ENCODE measurements at places on chromosomes 7 and 10.

DNA sequence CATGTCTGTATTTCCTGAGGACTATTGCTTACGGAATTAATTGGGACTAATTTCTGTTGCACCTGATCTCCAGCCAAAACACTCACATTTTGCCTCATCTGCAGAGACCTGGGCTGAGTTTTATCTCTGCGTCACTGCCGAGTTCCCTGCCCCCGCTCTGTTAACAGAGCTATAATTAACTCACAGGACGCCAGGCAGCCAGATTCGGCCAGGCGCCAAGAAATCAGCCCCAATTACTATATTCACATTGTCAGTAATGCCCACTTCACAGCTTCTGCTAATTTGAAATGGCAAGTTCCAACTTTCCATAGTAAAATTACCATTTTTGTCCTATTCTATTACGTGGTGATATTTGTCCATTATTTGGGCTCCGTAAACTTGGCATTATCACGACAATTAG, 130.5 kb downstream of the CUX1 start:
- peak; percentile 26 for DNase-seq

GRCh38 chr10:128657548-128657947, 531.3 kb upstream of the MKI67 start:
- DNase-seq = no peak

- DNase-seq = no peak
These were observed 12.0 kb downstream of the SCD start for GRCh38 chr10:100359030-100359432.

- DNase-seq = peak; percentile 12
These were observed 498 bp upstream of the ST7 start for GRCh38 chr7:116952635-116953371.

DNA sequence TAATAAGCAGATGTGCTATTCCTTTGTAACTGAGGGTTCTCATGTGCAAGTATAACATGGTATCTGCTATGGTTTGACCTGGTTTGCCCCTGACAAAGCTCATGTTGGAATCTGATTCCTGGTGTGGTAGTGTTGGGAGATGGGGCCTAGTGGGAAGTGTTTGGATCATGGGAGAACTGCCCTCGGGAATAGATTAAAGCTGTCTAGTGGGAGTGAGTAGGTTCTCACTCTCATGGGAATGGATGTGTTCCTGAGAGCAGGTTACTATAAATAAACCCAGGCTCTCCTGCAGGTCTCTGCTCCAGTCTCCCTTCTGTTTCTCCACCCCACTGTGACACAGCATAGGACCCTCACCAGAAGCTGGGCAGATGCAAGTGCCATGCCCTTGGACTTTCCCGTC, 97.7 kb downstream of the ATE1 start:
- DNase-seq = no peak

DNA sequence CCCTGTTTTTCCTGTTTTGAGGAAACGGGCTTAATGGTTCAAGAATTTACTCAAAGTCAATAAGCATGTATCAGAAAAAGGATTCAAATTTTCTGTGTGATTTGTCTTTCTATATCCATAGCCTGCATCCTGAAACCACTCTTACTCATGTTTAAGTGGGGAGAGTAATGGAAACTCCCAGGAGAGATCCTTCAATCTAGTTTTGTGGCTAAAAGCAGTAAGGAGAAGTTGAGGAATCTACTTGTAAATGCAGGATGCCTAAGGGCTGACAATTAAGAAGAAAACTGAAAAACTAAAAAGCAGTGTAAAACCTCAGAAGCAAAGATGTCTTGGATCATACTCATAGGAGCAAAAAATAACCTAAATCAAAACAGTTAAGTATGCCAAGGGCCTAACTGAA, 68.1 kb upstream of the GRID1 start:
- no peak for DNase-seq

- DNase-seq = no peak
These were observed 179.6 kb upstream of the TCERG1L start for GRCh38 chr10:131490991-131491594.

DNA sequence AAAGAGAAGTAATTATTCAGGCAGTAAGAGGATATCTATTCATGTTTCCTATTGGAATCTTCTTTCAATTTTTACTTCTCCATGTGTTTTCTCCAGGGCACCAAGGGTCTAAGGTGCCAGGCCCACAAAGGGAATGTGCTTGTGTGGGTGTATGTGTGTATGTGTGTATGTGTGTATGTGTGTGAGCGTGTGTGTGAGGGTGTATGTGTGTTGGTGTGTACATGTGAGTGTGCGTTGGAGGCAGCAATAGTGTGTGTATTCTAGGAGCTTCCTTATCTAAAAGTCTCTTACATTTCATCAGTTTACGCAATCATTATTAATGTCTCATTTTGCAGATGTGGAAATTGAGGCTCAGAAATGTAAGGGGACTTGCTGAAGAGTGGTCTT, 28.3 kb downstream of the RAMP3 start:
- DNase-seq = no peak

DNA sequence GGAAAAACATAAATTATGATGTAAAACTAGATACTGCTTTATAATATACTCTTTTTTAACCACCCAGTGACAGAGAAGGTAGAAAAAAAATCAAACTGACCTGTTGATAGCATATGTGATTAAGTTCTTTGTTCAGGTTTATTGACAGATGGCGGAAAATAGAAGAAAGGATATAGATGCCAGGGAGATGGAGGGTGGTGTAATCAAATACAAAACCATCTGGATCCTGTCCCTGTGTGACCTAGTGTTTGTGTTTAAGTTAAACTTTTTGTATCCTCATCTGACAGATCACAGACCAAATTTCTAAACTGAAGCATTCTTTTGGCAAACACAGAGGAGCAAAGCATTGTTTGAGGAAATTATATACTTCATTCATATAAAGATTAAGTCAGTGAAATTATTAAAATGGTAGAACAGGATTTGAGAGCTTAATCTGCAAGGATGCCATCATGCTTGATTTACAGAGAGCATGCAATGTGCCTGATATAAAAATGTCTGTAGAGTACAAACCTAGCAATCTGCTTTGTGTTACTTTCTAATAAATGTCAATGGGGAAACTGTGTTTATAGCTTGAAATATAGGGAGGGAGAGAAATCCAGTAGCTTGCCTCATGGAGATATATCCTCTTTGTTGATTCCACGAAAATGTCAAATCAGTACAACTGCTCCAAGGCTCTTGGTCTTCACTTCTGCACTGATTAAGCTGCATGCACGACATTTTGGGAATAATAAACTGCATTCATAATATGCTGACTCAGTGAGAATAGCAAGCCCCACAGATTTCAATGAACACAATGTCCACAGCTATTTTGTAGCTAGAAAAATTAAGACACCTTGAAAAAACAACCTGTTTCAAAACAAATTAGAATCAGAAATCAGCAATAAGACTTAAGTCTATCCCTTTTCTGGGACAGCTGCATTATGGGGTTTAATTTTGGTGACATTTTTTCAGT, 39.0 kb downstream of the SEM1 start:
- no peak for DNase-seq

Data from GM03348 (cell line).